ENCODE measurements at places on chromosomes 1 and 21.

GRCh38 chr1:39342776-39343175 lies 138.3 kb downstream of the MACF1 start:
- ATAC-seq = no peak

GRCh38 chr1:203828002-203828401 lies 32.6 kb downstream of the ZBED6 start:
- ATAC-seq = no peak

GRCh38 chr1:202658769-202659168 lies 51.5 kb downstream of the SYT2 start:
- no peak for ATAC-seq

GRCh38 chr1:156884560-156885184 lies 8.8 kb upstream of the PEAR1 start:
- ATAC-seq = no peak

- no peak for ATAC-seq
Measured at GRCh38 chr1:161017756-161018630, 3.0 kb downstream of the F11R start.

DNA sequence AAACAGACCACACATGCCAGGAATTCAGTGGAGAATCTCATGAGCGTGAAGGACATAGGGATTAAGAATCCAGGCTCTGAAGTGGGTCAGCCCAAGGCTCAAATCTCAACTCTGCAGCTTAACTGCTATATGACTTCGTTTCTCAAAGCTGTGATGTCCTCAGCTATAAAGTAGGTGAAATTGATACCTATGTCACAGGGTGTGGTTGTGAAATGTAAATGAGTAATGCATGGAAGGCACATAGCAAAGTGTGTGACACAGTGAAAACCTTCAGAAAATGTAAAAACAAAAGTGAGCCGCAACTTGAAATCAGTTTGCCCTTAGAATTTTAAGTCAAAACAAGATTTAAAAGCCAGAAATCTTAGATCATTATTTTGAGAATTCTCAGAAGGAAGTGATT lies 145.7 kb upstream of the PRMT6 start:
- ATAC-seq = no peak

GRCh38 chr1:181635110-181635509 lies 151.8 kb downstream of the CACNA1E start:
- no peak for ATAC-seq

- ATAC-seq = no peak
Measured at GRCh38 chr1:39063775-39064174, 37.6 kb downstream of the NDUFS5 start.

DNA sequence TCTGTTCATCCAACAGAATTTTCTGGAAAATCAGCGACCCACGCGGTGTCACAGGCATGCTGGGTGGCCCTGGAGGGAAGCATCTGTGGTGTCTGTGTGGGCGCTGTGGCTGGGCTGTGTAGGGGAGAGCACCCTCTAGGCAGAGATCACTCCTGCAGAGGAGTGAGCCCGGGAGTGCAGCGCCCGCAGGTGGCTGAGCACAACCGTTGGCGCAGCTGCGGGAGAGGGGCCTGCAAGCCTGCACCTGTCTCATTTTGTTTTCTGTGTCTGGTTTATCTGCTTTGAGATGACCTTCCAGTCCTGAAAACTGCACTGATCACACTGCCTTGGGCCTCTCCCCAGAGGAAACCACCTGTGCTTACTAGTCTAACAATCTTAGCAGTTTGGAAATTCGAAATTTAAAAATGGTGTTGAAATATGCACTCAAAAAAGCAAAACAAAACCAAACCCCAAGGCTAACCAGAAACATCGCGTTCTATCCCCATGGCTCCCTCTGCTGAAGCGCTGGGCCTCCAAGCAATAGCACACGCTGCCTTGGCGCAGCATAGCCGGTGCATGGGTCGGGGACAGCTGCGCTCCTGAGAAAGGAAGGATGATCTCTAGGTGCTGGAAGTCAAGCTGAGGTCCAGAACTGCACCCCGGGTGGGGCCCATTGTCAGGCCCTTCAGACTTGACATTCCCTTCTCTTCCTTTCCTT lies 4.8 kb downstream of the FAM3B start:
- ATAC-seq = no peak

DNA sequence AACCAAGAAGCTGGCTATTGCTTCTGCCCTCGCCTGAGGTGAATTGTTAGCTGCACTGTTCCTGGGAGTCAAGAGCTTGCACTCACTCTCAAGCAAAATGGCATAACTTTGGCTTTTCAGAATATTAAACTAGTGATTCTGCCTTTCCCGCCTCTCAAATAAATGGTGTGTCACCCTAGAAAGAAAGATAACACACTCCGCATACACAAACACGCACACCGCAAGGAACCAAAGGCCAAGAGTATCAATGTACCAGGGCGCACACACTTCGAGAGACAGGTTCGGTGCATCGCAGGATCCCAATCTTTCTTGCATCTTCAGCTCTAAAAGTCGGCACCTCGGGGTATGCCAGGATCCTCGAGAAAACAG lies 470 bp upstream of the RTCA start:
- ATAC-seq = peak; percentile 50

- no peak for ATAC-seq
Measured at GRCh38 chr1:52551507-52552235, 1.2 kb downstream of the TUT4 start.
